ENCODE measurements at places on chromosomes 1 and 21.
A peak's percentile ranks its signal among the peaks of the same experiment; 100 is the strongest.

DNA sequence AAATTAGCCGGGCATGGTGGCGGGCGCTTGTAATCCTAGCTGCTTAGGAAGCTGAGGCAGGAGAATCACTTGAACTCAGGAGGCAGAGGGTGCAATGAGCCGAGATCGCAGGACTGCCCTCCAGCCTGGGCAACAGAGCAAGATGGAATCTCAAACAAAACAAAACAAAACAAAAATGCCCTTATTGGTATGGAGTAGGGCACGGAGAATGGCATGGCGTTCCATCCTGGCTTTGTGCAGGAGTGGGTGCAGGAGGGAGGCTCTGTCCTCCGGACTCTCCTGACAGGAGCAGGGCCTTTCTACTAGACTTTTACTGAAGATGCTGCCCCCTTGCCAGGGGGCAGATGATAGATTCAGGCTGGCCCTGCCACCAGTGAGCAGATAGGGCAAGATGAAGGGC, 1.0 kb downstream of the TMEM61 start:
- DNase-seq, result no peak

DNA sequence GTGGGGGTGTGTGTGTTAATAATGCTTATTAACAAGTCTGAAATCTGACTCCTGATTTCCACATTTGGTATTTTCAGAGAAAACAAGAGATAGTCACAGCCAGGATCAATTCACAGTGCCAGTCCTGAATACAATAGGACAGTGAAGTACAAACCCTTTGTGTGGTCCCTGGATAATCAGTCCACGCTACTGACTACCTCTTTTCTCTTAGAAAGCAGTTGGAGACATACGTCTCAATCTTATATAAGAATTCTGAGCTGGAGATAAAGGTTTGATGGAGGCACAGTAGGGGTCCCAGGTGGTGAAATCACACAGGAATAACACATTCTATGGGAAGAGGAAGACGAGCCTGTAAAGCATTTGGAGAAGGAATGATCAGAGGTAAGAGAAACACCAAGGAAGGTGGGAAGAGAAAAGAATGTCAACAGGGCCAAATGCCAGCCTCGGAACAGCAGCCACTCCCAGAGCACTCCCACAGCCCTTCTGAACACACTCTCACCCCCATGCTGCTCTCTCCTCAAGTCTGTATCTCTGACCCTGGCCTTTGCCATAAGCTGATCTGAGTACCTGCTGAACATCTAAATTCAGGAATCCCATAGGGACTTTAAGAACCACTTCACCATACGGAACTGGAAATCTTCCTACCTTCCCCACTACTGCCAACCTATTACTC, 48.6 kb downstream of the TRAF5 start:
- no peak for DNase-seq

DNA sequence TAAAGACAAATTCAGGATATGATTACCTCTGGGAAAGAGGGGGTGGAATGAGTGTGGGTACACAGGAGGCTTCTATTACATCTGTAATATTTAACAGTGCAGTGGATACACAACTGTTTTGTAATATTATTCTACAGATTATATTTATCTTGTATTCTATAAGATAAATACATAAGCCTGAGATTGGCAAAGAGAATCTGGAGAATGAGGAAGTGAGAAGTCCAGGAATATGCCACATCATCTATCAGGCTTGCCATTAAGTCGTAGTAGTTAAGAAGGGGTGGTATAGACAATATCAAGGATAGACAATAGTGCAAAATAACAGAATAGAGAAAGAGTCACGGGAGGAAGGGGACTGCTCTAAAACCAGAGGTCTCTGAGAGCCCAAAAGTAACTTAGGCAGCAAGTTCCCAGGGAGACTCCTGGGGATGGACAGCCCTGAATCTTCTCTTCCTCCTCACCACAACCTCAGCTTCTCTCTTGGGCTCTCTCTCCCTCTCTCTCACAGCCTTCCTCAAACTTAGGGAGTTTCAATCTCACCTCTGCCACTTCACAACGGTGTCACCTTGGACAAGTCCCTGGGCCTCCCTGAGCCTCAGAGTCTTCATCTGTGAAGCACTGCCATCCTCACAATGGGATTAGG, 14.0 kb upstream of the PTAFR start:
- DNase-seq, result no peak

DNA sequence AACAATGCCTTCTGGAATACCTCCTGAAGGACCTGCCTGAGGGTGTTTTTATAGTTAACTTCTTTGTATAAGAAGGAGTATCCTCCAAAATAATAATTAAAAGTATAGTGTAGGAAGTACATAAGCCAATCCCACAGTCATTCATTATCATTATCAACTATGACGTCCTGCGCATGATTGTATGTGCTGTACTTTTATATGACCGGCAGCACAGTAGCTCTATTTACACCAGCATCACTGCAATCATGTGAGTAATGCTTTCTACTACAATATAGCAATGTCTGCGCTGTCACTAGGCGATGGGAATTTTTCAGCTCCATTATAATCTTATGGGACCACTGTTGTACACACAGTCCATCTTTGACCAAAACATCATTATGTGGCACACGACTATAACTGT, 72.0 kb downstream of the BEND5 start:
- no peak for DNase-seq

- peak; percentile 55 for DNase-seq
Measured at GRCh38 chr1:44661781-44662682, 12.2 kb downstream of the TMEM53 start.

- no peak for DNase-seq
Measured at GRCh38 chr1:43444836-43445235, 8.9 kb downstream of the HYI start.

DNA sequence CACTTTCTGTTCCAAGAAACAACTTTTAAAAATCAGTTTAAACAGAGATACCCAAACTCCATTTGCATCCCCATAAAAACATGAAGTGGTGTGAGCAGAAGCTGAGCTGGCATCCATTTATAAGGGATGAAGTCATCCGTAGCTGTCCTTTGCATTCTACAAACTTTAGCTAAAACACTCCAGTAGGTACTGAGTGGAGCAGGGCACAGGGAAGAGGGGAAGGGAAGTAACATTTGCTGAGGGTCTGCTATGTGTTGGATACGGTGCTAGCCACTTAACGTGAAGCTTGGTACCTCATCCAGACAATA, 32.9 kb downstream of the VWA5B1 start:
- no peak for DNase-seq

- DNase-seq, result no peak
Measured at GRCh38 chr1:56081173-56081572, 498.2 kb downstream of the PLPP3 start.

DNA sequence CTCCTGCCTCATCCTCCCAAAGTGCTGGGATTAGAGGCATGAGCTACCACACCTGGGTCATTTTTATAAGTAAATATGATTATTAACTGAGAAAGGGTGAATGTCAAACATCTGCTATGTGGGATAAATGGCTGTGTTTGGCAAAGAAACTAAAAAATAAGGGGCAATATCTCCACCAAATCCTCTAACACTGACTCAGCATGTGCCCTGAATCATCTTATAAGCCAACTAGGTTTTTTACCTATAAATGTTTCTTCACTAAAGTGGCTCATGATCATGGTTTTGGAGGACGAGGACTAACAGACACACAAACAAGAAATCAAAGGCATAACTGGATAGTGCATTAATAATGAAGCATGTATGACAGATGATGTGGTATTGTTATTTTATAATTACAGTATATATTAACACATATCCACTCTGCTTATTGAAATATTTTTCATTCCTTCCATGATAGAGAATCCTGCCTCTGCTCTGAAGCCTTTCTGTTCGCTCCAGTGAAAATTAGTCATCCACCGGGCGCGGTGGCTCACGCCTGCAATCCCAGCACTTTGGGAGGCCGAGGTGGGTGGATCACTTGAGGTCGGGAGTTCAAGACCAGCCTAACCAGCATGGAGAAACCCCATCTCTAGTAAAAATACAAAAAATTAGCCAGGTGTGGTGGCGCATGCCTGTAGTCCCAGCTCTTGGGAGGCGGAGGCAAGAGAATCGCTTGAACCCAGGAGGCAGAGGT, 11.7 kb upstream of the ARHGAP29 start:
- DNase-seq, result no peak

DNA sequence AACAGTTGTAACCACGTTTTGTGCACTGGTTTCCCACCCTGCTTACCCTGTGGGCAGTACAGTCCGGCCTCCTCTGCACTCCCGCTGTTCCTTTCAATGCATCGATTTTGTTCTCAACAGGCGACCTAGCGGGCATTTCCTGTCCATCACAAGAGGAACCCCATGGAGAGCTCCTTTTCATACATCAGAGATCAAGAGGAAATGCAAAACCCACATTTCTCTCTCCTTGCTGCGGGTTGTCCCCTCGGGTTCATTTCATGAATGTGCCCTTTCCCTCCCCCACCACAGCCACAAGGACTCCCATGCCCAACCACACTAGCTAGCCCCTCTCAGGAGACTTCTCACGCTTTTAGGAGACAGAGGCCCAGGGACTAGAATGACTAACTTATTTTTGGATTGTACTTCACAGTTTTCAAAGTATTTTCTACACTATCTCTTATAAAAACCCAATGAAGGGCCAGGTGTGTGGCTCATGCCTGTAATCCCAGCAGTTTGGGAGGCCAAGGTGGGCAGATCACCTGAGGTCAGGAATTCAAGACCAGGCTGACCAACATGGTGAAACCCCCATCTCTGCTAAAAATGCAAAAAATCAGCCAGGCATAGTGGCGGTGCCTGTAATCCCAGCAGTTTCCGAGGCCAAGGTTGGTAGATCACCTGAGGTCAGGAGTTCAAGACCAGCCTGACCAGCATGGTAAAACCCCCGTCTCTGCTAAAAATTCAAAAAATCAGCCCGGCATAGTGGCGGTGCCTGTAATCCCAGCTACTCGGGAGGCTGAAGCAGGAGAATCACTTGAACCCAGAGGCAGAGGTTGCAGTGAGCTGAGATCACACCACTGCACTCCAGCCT, 18.4 kb downstream of the ATP1A4 start:
- peak; percentile 74 for DNase-seq

- no peak for DNase-seq
Measured at GRCh38 chr1:29868944-29869343, 632.6 kb downstream of the PTPRU start.

DNA sequence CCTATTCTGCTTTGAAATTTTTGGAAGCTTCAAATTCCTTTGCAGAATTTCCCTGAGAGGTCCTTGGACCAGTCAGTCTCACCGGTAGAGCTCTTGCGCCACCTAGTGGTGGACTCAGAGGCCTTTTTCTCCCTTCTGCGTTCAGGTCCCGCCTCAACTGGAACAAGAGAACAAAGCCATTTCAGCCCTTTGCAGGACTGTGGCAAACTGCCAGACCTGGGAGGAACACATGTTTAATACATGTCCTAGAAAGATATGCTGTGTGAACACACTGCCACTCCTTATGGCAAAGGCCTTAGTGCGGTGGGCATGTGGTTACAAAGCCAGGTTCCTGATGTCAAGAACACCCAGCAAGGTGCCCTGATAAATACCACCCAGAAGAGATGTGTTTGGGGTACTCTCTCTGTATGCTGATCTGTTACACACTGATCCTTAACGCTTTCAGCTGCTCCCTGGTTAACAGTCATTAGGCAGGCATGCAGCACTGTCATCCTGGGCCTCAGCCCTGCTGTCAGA, 82.2 kb upstream of the SSX2IP start:
- DNase-seq, result peak; percentile 56
